ENCODE measurements at places on chromosomes 12 and 14.

DNA sequence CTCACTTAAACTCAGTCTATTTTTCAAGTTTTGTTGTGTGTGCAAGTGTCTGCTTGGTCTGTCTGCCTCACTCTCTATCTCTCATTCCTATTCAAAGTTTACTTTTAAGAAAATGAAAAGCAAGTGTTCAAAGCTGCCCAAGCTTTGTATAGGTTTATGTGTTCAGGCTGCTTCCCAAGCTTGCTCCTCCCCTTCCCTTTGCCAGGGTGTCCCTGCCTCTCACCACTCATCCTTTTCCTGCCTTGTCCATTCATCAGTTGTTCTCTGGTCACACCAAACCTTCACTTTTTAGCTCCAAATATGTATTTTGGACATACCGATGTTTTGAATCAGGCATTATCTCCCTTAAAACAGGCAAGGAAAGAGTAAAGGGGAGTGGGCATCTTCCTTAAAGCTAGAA is 41.3 kb downstream of the STK38L start:
- no peak for DNase-seq

- DNase-seq, result no peak
Measured at GRCh38 chr12:71410844-71411243, 28.8 kb upstream of the LGR5 start.

DNA sequence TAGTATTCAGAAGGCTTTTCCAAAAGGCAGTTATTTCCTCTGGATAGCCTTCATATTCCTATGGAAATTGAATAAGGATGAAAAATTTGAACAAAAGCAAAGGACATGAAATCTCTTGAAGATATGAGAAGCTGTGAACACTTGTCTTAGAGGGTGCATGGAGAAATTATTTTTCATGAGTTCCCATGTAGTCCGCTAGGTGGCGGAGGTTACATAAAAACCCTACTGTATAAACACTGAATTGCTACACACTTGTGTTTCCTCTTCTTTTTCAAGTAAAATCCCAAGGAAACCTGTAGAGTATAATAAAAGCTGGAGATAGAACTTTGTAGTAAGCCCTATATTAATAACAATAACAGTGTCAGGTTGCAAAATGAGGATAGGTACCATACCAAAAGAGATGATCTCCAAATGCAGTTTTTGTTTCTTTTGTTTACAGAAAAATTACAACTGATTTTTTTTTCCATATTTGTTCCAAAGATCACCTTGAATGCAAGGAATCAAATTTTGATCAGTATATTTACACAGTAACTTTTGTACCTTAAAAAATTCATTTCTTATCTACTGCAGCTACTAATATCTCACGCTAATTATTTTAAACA is 37.8 kb upstream of the OR4E1 start:
- DNase-seq, result no peak

- DNase-seq, result no peak
Measured at GRCh38 chr12:56928262-56928661, 5.9 kb downstream of the SDR9C7 start.
